ENCODE measurements at places on chromosomes 16 and 17. TPM values are rescaled to one million over a fixed set of nuclear protein-coding genes. Genes with fewer than 3 reads are reported as not detected.

DNA sequence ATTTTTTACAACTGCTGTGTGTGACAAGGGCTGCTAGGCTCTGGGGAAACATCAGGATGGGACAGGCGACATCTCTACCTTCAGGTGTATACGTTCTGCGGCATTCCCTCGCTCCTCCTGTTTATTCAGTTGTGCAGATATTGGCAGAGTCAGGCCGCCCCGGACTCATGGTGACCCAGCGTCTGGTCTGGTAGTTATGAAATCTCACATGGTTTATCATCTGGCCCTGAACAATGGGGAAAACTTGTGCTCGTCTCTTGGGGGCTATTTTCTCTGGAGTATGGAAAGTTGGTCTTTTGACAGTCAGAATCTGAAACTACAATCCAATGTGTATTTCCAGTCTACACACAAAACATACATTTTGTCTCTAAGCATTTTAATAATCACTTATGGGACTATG lies 3.3 kb downstream of the MARCHF10 start:
- DNase-seq = no peak

The NETO2 gene
- total RNA-seq = 5.9 TPM

GRCh38 chr17:50691550-50692447 lies 15.9 kb downstream of the ANKRD40 start:
- DNase-seq = no peak

The SLC25A10 gene
- total RNA-seq = 0.53 TPM

- no peak for DNase-seq
These were observed 24.0 kb downstream of the CYLD start for GRCh38 chr16:50765861-50766260.

GRCh38 chr16:66695935-66696668 lies 441 bp downstream of the CMTM4 start:
- no peak for DNase-seq

GRCh38 chr17:81884968-81885367 lies 6.4 kb downstream of the ALYREF start:
- DNase-seq = no peak

DNA sequence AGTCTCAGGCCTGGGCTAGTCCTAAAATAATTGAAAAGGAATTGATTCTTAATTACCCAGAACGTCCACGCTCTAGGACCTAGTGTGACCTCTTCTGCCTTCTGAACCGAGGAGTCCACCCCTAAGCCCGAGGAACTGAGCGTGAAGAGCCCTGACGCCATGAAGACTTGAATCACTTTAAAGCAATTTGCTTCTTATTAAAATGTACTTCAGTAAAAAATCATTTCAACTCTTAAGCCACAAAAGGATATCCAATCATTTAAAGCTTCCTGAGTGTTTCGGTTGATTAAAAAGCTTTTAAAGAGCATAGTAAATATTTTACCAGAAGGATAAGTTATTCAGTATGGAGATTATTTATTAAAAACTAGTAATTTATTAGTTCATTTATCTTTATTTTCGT lies 11.6 kb downstream of the HSBP1 start:
- no peak for DNase-seq

The TOX3 gene
- not detected for total RNA-seq

DNA sequence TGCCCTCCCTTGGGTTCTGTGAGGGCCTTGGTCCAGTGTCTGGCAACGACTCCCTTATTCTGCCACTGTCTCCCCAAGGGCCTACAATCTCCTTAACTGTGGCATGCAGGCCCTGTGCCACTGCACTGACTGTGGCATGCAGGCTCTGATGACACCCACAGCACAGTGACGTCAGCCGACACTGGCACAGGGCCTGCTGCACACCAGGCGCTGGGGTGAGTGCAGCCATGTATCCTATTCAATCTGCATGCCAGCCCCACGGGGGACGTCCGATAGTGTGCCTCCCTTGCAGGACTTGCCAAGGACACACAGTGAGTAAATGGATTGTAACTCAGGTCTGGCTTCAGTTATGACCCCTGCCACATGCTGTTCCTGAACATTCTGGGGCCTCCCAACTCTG lies 39.8 kb upstream of the RASD1 start:
- DNase-seq = no peak

DNA sequence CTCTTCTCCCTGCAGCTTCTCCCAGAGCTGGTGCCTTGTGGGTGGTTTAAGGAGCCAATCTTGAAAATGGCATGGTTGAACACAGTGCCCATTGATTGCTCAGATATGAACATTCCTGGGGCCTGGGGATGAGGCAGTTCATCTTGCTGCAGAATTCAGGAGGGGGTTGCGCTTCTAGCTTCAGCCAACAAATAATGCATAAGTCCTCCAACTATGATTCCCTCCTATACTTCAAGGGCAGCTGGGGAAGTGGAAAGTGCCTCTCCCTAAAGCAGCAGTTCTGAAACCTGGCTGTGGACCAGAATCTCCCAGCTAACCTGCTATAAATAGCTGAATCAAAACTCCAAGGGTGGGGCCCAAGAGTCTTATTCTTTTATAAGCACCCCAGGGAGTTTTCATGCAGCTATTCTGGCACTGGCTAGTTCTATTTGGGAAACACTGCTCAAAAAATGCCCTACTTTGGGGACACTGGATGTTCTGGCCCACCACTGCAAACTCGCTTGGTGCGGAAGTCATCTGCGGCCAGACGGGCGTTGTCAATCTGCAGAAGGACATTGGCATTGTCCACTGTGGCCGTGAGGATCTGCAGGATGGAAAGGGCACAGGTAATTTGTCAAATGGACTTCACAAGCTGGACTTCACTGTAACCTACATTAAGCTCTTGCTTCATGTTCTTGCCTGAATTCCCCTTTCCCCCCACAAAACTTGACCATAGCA lies 130.3 kb downstream of the CCDC144A start:
- DNase-seq = no peak

The CEP295NL gene
- 10.7 TPM for total RNA-seq

- DNase-seq = no peak
These were observed 994 bp downstream of the PITPNA start for GRCh38 chr17:1561420-1562175.

The EVPLL gene
- not detected for total RNA-seq

GRCh38 chr17:67013891-67014290 lies 30.5 kb upstream of the CACNG1 start:
- DNase-seq = no peak

The PRCD gene
- total RNA-seq = 0.43 TPM

The HEATR9 gene
- total RNA-seq = not detected

GRCh38 chr17:32627239-32627996 lies 140.6 kb downstream of the CDK5R1 start:
- DNase-seq = no peak

- DNase-seq = no peak
These were observed 6.0 kb upstream of the RNF213 start for GRCh38 chr17:80254396-80255251.

The NECAB2 gene
- total RNA-seq = not detected

DNA sequence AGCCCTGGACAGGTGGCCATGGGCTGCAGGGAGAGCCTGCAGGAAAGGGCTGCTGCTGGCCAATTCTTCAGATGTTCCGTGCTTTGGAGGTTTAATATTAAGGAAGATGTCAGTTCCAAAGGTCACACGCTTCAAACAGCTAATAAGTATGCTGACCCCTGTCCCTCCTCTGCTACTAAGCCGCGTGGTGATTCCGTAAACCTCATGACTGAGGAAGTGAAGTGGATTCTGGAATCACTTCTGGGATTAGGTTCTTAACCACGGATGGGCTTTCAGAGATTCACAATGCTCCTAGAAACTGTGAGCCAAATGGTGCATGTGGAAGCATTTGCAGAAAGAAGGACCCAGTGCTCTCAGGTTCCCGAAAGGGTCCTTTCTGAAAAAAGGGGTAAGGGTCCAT lies 28.5 kb upstream of the ERN1 start:
- DNase-seq = no peak

DNA sequence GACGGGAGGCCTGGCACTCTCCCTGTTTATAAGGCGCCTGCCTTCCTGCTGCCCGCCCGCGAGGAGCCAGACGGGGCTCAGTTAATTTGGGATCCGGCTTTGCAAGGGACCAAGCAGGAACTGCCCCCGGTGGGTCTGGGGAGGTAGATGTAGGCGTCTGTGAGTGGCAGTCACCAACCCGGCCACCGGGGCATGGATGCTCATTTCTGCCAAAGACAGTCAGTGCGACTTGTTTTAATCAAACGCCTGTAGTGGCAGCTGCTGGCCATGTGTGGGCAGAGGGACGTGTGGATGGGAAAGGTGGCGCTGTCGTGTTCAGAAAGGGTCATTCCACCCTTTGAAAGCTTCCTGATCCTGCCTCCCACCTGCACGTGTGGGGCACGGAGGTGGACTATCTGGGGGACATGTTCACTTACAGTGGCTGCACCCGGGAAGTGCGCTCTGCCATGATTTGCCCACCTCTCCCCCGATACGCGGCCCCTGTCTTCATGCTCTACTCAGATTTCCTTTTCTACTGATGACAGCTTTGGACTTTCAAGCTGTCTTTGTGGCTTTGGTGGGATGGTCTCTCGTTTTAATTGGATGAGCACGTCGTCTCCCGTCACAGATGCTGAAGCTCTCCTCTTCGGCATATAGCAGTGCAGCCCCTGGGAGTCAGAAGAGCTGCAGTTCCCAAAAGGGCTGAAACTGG lies 60.3 kb upstream of the CIBAR2 start:
- DNase-seq = no peak

GRCh38 chr16:35154627-35155026 lies 1695.2 kb downstream of the TP53TG3F start:
- no peak for DNase-seq

DNA sequence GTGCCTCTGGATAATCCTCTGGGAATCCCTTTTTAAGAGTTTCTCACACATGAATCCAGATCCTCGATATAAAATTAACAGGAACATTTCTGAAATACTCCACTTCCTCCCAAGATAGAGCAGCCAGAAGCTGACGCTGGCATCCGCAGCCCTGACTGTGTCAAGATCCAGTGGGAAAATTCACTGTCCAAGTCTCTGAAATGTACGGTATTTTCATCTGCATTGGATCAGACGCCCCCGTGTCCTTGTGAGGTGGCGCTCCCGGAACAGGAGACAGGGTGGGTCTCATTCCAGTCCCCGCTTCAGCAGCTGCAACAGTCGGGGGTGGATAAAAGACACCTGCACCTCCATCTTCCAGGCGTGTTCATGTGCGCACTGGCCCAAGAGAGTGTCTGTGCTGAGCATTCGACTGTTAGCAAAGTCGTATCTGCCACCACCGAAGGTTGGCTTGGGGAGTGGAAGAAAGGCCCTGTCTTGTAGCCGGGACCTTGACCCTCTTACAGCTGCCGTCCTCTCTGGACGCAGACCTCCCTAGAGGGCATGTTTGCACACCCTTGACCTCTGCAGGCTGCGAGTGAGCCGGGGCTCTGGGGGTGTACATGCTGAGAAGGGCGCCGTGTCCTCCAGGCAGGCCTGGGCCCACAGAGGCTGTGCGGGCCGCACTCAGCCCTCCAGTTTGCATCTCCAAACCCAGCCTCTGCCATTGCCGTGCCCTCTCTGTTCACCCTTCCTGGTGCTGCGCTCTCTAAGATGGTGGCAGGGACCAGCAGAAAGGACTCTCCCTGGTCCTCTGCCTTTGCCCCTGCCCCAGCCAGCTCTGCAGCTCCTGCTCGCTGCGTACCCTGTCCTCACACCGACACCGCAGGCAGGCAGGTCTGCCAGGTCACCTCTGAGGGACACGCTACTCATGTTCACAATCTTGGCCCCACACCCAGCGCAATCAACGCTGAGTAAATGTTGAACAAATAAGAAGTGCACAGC lies 72.0 kb upstream of the CHMP6 start:
- no peak for DNase-seq

GRCh38 chr17:30567231-30568116 lies 90.3 kb downstream of the GOSR1 start:
- DNase-seq = no peak

DNA sequence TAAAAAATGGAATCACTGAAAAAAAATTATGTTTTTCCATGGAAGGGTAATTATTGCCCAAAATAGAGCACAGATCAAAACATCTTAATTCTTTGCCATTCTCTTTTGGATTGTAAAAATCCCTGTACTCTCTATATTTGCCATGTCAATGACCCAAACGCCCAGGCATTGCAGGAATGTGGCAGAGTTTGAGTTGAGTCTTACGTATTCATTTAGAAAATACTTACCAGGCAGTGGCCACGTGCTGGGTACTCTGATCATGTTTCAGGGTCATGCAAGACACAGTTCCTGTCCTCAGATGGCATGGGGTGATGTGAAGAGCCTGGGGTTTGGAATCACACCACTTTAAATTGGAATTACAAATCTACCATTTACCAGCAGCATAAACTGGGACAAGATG lies 267.7 kb downstream of the ABCC12 start:
- DNase-seq = no peak

The TBC1D3H gene
- total RNA-seq = not detected

GRCh38 chr17:37087683-37088082 lies 138.9 kb downstream of the AATF start:
- DNase-seq = no peak

DNA sequence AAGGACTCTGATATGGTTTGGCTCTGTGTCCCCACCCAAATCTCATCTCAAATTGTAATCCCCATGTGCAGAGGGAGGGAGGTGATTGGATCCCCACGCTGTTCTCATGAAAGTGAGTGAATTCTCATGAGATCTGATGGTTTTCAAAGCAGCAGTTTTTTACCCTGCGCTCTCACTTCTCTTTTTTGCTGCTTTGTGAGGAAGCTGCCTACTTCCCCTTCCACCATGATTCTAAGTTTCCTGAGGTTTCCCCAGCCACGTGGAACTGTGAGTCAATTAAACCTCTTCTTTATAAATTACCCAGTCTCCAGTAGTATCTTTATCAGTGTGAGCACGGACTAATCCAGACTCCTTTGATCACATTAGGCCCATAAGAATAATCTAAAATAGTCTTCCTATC lies 719.7 kb upstream of the CDH8 start:
- no peak for DNase-seq

GRCh38 chr16:84785843-84786581 lies 33.8 kb upstream of the CRISPLD2 start:
- no peak for DNase-seq

The TEKT5 gene
- not detected for total RNA-seq

The NPW gene
- total RNA-seq = not detected
